Activated naive CD4-positive, alpha-beta T cell treated with anti-CD3 and anti-CD28 coated beads, Interleukin-2, amount 50 U/mL, for 72 hours (primary cell): ENCODE measurements at places on chromosomes 2 and 18.

DNA sequence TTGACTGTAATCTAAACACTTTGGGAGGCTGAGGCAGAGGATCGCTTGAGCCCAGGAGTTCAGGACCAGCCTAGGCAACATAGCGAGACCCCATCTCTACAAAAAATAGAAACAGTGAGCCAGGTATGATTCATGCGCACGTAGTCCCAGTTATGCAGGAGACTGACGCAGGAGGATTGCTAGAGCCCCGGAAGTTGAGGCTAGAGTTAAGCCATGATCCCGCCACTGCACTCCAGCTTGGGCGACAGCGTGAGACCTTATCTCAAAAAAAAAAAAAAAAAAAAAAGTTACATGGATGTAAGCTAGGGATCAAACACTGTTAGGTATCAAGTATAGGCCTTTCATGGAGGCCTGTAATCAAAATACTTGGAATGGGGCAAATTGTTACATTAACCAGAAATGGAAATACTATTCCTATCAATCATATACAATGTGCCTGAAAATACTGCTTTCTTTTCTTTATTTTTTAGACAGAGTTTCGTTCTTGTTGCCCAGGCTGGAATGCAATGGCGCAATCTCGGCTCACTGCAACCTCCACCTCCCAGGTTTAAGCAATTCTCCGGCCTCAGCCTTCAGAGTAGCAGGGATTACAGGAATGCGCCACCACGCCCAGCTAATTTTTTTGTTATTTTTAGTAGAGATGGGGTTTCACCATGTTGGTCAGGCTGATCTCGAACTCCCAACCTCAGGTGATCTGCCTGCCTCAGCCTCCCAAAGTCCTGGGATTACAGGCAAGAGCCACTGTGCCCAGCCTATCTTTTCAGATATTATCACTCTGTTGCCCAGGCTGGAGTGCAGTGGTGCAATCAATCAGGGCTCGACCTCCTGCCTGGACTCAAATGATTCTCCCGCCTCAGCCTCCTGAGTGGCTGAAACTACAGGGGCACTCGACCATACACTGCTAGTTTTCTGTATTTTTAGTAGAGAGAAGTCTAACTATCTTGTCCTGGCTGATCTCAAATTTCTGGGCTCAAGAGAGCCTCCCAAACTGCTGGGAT is 27.2 kb downstream of the XPO1 start:
- no peak for DNase-seq

DNA sequence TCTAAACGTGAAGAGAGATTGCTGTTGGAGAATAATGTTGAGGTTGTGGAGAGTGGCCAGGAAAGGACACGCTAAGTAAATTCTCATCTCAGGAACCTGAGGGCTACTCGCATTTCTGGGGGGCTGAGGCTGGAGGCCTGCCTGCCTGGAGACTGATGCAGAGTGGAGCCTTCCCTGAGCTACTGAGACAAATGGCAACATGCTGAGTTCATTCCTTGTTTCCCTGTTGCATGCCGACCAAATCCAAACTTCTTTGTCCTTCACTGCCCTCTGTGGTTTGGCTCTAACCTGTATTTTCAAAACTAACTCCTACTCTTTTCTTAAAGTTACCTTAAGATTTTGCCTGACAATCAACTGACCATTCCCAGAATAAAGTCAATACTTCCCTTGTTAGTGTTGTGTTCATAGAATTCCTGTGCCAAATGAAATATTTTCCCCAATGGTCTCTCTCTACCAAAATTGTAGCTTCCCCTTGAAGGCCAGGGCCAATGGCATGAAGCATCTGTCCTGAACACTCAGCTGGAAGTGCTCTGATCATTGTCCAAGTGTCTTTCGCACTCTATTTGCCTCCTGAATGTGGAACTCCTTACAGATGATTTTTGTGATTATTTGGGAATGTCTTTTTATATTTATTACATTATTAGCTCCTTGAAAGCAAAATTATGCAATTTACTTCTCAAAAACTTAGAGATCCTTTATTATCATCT is 1085.6 kb downstream of the SOCS6 start:
- DNase-seq: no peak

DNA sequence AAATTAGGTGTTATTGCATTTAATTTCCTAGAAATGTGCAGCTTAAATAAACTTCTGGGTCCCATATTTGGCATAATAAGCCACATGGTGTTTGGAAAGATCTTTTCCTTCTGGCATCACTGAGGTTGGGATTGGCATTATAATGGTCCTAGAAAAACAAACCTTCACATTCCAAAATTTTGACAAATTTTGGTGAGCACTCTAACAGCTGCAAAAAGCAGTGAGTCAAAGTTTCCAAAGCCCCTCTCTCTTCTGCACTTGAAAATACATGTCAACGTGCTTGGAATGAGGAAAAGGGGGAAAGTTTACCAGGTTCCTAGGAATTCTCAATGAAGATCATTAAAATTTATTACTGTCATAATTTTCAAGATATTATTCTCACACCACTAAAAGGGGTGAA is 77.8 kb upstream of the STK17B start:
- no peak for DNase-seq

GRCh38 chr2:38199127-38199526 is 123.2 kb upstream of the CYP1B1 start:
- no peak for DNase-seq

DNA sequence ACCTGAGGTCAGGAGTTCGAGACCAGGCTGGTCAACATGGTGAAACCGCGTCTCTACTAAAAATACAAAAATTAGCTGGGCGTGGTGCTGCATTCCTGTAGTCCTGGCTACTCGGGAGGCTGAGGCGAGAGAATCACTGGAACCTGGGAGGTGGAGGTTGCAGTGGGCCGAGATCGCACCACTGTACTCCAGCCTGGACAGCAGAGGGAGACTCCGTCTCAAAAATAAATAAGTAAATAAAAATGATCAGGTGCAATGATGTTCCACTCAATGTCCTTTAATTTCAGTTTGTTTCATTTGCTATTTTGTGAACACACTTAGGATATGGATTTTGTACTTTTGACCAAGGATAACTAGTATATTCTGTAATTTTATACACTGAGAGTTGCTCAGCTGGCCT is 9.3 kb downstream of the HADHA start:
- DNase-seq: no peak

DNA sequence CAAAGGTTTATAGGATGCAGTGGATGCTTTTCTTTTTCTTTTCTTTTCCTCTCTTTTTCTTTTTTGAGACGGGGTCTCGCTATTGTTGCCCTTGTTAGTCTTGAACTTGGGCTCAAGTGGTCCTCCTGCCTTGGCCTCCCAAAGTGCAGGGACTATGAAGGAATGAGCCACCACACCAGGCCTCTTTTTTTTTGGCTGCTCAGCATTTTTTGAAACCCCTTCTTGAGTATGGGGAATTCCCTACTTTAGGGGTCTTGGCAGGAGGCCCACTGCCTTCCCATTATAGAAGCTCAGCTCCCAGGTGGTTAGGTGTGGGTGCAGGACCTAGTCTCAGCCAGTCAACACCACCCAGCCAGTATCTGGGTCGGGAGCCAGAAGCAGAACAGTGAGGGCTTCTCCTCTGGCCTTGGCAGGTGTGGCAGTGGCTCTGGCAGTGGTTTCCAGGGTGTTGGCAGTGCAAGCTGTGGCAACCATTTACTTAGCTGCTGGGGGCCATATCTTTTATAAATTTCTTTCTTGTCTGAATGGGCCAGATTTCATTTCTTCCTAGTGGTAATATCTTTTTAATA is 51.4 kb upstream of the ACYP2 start:
- no peak for DNase-seq

- no peak for DNase-seq
Measured at GRCh38 chr2:61015976-61016375, 1.5 kb upstream of the PEX13 start.

DNA sequence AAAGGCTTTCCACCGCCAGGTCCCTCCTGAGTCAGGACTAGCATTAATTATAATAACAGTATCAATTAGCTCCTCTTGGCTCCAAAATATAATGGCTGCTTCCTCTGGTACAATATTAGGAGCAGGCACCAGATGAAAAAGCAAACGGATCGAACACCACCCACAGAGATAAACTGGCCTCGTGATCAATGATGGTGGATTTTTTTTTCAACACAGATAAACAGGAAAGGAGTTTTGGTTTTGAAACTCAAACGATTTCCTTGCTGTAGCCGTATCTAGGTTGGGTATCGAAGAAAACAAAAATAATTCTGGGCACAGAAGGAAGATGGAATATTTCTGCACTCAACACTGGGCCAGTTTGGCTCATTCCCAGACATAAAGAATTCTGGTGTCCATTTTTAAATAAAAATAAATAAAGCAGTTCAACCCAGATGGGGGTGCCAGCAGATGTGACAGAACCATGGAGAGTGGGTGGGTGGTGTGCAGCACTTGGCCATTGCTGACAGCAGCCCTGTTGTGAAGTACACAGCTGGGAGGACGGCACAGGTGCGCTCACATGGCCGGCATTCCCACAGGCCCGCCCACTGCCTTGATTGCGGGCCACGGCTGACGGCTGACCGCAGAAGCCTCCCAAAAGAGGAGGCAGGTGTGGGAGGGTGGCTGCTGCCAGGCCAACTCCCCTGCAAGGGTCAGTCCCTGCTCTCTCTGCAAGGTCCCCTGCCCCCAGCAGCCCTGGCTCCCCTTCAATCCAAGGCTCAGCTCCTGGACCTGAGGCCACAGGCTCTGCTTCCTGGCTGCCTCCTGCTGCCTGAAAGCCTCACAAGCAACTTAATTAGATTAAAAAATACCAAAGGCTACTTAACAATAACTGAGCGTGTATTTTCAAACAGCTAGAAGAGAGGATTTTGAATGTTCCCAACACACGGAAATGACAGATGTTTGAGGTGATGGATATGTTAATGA is 351.9 kb upstream of the ID2 start:
- DNase-seq: no peak
